Stromal cell of bone marrow (primary cell): ENCODE measurements at places on chromosomes 16 and 17.

GRCh38 chr16:86680162-86680561 lies 101.8 kb downstream of the FOXL1 start:
- DNase-seq = peak; percentile 86

DNA sequence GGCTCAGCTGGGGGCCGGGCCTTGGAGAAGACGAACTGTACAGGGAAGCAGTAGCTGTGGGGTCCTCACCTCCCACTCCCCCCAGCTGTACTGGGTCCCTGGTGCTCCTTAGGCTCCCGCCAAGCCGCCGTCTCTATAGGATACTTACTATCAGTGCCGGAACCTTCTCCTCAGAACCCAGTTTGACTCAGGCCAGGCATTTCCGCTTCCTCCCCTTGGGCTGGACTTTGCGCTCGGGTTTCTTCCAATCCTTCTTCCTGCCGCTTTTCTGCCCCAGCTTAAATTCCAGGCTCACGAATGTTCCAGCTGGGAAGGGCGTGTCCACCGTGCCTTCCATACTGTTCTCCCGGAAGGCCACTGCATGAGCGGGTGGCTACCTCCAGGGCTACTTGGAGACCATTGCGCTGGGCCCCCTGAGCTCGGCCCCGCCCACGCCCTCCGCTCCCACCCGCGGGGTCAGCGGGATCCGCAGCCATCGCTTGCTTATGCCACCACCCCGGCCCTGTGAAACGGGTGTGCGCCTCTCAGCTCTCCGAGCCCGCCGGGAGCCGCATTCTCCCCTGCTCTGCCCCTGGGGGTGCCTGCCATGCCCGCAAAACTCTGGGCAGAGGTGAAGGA lies 1795.9 kb downstream of the TP53TG3F start:
- DNase-seq = no peak

DNA sequence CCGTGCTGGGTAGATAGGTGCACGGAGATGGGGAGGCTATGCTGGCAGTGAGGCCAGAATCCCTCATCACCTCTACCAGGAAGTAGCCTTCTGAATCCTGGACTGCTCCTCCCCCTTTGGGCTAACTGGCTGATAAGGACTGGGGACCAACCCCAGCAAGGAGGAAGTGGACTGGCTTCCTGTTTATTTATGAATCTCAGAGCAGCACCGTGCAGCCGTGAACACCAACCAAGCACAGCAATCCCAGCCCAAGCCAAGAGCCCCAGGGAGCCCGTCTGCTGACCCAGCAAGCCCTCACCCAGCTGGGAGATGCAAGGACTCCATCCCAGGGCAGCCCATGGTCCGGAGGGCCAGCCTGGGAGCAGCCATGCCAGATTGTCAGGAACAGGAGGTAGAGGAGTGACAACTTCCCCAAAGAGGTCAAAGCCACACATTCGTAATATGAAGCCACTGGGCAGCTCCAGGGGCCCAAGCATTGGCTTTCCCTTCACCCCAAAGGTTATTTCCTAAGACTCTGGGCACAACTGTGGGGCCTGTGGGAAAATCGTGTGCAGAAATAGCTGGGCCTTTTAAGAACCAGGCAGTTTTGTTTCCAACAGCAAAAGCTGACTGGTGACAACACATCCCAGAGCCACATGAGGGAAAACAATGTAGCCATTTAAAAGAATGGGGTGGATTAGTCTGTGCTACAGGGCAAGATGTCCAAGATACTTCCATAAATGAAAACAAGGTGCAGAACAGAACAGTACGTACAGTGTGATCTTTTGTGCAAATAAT lies 23.9 kb downstream of the PHB1 start:
- no peak for DNase-seq

DNA sequence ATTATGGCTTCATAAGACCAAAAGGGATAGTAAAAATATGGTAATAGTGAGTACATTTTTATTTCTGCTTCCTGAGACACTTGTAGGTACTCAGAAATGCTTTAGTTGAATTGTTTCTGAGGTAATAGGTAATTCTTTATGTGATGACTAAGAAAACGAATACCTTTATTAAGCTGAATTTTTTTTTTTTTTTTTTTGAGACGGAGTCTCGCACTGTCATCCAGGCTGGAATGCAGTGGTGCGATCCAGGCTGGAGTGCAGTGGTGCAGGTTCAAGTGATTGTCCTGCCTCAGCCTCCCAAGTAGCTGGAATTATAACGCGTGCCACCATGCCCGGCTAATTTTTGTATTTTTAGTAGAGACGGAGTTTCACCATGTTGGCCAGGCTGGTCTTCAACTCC lies 1.9 kb downstream of the RAD51C start:
- DNase-seq = no peak

DNA sequence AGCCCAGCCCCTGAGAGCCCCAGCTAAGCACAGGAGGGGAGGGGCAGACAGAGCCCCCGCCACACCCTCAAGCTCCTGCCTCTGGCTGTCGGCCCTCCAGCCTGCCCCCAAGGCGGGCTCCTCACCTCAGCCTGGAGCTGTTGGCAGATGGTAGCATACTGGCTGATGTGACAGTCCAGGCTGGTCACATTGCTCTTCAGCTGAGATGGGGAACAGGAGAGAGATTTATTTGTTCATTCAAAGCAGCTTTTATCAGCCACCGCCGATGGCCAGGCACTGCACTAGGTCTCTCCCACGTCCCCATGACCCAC lies 14.8 kb downstream of the KIF18B start:
- DNase-seq = no peak

DNA sequence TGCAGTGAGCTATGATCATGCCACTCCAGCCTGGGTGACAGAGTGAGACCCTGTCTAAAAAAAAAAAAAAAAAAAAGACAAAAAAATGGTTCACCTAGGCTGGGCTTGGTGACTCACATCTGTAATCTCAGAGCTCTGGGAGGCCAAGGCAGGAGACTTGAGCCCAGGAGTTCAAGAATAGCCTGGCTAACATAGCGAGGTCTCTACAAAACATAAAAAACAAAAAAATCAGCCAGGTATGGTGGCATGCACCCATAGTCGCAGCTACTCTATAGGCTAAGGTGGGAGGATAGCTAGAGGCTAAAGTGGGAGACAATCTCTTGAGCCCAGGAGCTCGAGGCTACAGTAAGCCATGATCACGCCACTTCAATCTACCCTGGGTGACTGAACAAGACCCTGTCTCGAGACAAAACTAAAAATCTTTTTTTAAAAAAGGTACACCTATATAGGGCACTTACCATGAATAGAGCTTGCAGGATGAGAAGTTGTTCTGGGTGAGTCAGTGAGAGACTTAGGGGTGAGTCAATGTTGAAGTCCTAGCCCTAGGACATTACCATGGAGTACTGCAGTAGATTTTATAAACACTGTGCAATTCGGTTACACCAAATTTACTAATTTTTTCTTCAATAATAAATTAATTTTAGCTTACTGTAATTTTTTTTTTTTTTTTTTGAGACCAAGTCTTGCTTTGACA lies 19.0 kb downstream of the USP32 start:
- DNase-seq = peak; percentile 44

DNA sequence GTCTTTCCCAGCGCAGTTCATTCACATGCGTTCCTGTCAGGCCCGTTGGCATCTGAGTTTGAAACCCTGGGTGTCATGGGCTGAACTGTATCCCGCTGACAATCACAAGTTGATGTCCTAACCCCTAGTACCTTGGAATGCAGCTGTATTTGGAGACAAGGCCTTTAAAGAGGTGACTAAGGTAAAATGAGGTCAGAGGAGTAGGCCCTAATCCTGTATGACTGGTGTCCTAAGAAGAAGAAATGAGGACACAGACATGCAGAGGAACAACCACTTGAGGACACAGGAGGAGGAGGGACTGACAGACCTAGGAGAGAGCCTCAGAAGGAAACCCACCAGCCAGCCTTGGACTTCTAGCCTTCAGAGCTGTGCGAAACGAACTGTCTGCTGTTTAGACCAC lies 33.1 kb downstream of the TRPV2 start:
- no peak for DNase-seq

DNA sequence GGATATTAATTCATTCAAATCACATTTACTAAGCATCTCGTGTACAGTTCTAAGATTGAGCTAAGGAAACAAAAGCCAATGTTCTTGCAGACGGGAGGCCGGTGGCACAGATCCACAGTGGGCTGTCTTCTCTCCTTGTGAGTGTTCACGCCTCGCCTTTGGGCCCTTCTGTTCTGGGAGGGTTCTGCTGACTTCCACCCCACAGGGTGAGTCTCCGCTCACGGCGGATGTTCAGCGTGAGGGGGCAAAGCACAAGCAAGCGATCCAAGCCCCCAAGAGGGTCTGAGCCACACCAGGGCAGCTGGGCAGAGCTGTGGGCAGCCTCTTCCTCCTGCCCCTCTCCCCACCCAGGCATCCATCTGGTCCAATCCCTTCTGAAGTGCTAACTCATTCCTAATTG lies 84.3 kb upstream of the DOC2B start:
- DNase-seq = no peak

GRCh38 chr17:8692916-8693315 lies 51.7 kb downstream of the CCDC42 start:
- no peak for DNase-seq

DNA sequence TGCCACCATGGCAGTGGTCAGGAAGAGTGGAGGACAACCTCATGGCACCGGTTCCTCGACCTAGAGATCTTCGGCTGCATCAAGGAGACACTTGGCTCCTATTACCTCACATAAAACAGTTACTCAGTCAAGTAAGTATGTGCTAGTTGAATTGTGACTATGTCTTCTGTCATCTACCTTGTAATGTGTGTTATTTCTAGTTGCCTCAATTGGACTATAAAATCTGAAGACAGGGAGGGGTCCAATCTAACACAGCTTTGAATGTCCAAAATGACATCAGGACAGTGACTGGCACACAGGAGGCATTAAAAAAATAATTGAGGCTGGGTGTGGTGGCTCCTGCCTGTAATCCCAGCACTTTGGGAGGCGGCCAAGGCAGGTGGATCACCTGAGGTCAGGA lies 17.2 kb downstream of the C16orf86 start:
- DNase-seq = no peak

GRCh38 chr16:67294938-67295361 lies 15.6 kb downstream of the PLEKHG4 start:
- no peak for DNase-seq

GRCh38 chr16:28863929-28864793 lies 518 bp downstream of the SH2B1 start:
- peak; percentile 38 for DNase-seq

DNA sequence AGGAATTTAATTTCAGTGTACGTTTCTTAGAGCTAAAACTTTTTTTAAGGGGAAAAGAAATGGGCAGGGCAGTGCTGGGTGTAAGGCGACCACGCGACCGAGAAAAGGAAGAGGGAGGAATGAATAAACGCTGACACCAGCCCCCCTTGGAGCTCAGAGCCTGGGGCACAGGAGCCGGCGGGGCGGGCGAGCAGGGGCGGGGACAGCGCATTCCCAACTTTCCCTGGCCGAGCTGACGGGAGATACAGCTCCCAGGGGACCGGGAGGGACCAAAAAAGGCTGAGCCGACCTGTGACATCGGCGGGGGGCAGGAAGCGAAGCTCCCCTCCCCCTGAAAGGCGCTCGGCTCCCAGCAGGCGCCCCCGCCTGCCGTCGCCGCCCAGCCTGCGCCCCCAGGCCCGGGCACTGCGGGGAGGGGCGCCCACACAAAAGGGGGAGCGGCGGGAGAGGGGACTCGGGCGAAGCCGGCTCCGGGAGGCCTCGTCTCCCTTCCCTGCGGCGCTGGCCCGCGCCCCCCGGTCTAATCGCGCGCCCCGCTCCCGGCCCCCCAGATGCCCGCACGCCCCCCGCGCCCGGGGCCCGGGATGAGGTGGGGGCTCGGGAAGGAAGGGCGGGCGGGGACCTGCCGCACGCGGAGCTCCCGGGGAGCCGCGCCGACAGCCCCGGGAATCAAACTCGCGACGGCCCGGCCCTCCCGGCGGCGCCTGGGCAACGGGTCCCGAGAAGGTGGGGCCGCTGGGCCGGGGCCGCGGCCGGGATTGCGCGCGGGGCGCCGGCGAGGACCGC lies 622 bp downstream of the CUEDC1 start:
- no peak for DNase-seq

GRCh38 chr16:24116989-24117388 lies 139.1 kb upstream of the CACNG3 start:
- DNase-seq = no peak
